ENCODE measurements at places on chromosomes 12 and 14.

- no peak for DNase-seq
Measured at GRCh38 chr12:59695379-59695778, 99.5 kb downstream of the SLC16A7 start.

- peak; percentile 28 for DNase-seq
Measured at GRCh38 chr12:89280833-89281538, 71.3 kb downstream of the DUSP6 start.

DNA sequence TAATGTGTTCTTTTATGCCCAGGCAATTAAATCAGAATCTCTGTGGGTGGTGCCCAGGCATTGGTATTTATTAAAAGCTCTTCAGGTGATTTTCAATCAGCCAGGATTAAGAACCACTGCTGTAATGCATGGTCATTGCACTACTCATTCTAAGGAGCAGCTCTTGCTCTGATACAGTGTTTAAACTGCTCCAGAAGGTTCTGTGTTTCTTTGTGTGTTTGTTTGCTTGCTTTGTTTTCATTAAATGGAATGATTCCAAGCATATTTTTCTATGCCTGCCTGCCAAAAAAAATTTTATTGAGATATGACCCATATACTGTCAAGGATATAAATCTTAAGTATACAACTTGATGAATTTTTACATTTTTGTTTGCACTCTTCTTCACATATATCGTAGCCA is 54.0 kb downstream of the KCNK13 start:
- DNase-seq: no peak

GRCh38 chr12:97272471-97272870 is 190.1 kb upstream of the RMST start:
- peak; percentile 26 for DNase-seq

GRCh38 chr12:133081159-133081780 is 547 bp downstream of the ZNF140 start:
- no peak for DNase-seq

- DNase-seq: peak; percentile 57
Measured at GRCh38 chr12:6038160-6038559, 86.3 kb downstream of the VWF start.

- DNase-seq: no peak
Measured at GRCh38 chr12:122887819-122888212, 8.1 kb downstream of the VPS37B start.

DNA sequence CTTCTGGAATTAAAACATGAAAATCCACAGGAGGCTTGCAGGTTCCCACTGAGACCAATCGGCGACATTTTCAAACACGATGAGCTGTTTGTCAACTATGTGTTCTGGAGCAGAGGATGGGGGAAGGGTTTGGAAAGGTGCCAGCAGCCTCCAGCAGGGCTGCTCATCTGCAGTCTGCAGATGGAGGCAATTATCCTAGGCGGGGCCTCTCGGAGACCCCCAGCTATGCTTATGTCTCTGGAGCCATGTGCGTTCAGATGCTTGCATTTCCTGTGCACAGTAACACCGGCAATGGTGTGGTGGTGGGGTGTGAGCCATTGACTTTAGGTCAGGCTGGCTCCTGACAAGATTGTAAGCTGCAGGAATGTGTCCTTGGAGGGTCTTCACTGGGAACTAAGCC is 51.7 kb downstream of the RPH3A start:
- DNase-seq: peak; percentile 51

GRCh38 chr12:124481257-124481750 is 86.1 kb downstream of the NCOR2 start:
- no peak for DNase-seq

DNA sequence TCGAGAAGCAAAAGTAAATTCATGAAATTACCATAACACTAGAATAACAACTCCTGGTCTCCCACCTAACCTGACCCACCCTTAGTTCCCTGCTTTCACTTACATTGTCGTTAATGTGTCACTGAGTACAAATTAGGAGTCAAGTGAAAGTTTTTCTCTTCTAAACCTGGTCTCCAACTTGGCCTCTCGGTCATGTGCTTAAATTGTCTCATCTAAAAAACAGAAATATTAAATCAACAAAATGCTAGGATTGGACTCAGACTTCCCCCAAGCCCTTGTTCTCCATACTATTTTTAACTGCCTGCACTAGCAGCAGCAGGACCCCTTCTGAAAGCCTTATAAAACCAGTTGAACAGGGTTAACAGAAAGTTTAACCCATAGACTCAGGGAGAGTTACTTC is 1.8 kb upstream of the BTG1 start:
- DNase-seq: peak; percentile 59

DNA sequence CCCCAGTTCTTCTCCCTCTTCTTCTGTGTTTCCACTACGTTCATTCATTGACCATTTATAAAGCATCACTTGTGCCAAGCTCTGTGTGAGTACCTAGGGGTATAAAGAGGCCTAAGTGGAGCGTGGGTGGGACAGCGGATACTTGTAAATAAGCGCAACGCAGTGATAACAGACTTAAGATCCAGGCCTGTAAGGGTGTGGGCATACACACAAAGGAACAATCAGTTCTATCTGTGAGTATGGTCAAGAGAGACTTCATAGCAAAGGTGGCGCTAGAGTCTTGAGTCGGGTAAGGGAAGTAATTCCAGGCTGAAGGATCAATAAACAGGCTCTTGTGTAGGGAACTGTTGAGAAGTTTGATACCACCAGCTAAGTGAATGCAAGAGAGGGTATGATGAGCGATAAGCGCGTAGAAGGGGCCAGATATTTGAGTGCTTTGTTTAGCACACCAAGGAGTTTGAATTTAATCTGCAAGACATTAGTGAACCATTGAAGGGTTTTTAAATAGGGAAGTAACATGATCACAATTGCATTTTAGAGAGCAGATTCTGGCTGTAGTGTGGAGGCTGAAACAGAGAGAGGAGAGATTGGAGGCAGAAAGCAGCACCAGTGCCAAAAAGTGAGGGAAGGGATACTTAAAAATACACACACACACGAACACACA is 1.0 kb upstream of the GXYLT1 start:
- peak; percentile 5 for DNase-seq

DNA sequence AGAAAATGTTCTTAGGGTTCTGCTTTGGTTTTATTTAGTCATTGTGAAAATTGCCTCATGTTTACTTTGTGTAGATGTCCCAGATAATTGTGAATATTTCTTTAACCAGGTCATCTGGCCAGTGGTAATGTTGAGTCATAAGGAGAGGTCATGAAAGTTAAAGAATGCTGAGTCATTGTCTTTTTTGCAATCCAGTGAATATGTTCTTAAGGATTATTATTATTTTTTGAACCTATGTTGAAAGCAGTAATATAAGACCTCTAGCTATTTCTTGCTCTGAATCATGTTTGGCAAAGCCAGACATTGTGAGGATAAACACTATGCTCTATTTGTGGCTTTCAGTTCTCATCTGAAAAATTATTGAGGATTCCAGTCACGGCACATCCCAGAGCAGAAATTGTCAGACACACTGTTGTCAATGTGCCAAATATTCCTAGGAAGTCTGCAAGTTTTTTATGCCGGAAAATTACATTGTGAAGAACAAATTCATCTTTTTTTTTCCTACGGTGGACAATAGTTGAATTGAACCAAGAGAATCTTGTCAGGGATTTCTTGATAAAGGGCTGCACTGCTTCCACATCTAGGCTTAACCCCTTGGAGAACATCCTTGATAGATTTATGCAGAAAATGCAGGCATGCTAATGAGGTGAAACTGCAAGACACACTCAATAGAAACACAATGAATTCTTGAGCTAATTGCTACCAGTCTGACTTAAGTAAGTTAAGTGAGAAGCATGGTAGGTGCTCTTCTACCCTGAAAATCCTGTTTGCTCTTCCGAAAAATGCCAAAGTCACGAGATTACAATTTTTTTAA is 369.6 kb downstream of the ATP23 start:
- DNase-seq: no peak

DNA sequence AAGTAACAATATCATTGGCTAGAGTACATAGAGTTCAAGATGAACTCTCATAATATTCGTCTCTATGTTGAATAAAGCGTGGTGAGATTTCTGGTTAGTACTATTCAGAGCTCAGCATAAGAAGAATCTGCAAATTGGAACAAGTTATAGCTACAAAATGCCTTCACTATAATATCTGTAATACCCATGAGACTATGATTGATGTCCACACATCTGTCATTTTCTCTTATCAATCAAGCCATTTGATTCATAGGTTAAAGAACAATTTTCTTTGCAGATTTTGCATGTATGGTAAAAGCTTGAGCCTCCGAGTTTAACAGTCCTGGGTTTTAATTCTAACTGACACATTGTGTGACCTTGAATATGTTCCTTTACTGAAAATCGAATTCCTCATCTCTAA is 1.4 kb downstream of the SOCS4 start:
- DNase-seq: no peak

DNA sequence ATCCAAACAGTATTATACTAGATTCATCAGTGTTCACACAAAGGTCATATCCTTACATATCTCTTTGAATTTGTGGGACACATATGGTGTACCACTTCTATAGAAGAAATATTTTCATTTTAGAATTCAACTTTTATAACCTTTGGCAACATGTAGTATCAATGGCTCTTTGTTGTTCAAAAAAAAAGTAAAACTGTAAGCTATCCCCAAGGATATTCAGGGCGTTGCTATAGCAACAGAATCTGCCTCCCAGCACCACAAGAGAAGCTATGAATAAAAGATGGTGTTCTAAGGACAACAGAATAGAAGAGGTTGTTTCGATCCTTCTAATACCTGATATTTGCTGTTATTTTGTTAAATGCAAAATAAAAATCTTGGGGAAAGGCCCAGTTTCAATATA is 139.3 kb downstream of the BRMS1L start:
- no peak for DNase-seq

GRCh38 chr12:116130431-116130830 is 147.1 kb downstream of the MED13L start:
- DNase-seq: peak; percentile 38

DNA sequence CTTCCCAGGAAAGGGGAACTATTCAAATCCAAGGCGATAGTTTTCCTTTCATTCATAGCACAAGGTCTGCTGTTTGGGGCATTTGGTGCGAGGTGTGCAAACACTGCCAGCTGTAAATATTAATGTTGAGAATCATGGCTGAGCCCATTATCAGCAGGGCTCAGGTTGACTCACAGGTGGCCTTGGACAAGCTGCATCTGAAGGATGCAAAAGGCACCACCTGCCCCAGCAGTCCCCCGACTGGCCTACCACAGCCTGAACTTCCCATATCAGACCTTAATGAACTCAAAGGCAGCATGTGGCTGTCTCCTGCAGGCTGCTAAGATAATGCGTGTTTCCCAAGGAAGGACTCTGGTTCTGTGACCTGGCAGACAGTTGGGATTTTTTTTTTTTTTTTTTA is 93.3 kb upstream of the MAP1LC3B2 start:
- no peak for DNase-seq

DNA sequence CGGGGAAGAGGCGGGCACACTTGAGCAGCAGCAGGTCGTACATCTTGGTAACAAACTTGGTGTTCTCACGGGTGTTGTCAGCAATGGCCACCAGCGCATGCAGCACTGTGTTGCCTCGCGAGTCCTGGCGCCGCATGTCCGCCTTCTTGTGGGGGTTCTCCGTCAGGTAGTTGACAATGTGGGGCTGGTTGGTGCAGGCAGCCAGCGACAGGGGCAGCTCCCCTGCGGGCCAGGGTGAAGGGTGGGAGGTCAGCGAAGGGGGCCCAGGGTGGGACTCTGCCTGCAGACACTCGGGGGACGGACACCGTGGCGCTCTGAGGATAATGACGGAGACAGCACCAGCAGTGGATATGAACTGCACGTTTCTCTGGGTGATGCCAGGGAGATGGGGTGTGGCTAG is 34.5 kb downstream of the TRPV4 start:
- no peak for DNase-seq

GRCh38 chr12:10554756-10555481 is 49.2 kb downstream of the EIF2S3B start:
- DNase-seq: no peak

- no peak for DNase-seq
Measured at GRCh38 chr14:105330491-105330895, 15.9 kb downstream of the PACS2 start.

- peak; percentile 18 for DNase-seq
Measured at GRCh38 chr14:82398256-82398655, 864.6 kb upstream of the SEL1L start.

DNA sequence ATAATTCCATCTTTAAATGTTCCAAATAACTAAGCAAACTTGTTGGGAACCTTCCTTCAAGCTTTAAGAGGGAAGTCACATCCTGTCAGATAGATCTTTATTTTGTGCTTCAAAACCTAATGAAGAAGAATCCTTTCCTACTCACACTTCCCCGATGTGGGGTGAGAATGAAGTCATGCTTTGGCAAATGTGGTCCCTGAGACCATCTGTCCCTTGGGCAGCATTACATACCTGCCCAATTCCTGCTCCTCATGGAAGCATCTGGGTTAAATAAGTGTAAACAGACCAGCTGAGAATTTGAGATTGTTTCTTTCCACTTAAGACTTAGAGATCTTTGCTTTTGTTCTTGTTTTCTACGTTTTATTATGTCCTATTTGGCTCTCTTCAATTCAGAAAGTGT is 606.0 kb upstream of the TMEM132C start:
- DNase-seq: no peak

- no peak for DNase-seq
Measured at GRCh38 chr12:81957631-81958030, 198.5 kb upstream of the PPFIA2 start.

DNA sequence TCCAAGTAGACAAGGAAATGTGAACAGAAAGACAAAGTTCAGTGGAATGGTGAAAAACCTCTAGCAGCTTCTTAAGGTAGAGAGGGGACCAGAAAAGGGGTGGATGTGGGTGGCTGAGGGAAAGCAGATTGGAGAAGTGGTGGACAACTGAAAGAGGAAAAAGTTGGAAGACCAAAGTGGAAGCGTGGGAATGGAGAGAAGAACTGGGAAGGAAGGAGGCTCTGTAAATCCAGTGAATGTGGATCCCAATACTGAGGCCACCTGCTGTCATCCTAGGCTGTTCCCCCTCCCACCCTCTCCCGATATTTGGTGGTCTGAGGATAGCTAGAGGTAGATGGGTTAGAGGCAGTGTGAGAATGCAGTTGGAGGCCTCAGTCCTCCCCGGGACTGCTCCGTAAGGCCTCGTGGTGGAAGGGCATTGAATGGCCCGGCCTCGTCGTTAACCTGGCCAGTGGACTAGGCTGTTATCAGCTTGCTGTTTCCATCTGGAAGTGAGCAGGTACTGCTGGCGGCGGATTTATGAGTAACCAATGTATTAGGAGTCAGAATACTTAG is 822 bp upstream of the POU6F1 start:
- DNase-seq: no peak

DNA sequence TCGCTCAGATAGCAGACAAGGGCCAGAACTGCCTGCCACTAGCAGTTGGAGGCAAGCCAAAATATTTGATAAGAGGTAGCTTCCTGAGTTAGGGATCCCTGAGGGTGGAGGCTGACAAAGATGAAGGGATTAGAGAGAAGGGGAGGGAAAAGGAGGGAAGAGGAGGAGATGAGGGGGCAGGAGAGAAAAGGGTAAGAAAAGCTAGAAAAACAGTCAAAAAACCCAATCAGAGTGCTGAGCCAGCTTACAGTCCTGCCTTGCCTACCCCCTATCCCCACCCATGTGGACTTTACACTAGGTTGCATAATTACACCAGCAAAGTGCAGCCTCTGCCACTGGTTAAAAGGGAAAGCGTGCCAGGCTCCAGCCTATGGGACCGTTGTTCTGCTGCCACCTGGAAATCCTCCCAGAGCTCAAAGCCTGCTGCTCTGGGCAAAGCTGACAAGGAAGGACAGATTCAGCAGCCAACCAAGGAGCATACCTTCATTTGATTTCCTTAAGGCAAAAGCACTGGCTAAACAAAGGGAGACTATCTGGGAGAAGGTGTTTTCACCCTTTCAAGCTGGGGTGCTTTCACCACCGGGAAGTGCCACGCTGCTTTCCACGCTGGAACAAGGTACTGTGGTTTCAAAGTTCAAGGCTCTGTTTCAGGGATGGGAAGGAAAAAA is 3.8 kb upstream of the NUMB start:
- DNase-seq: peak; percentile 38

- no peak for DNase-seq
Measured at GRCh38 chr14:42163136-42163535, 556.5 kb downstream of the LRFN5 start.
